GM04503 (cell line): ENCODE measurements at places on chromosomes 1 and 21.

DNA sequence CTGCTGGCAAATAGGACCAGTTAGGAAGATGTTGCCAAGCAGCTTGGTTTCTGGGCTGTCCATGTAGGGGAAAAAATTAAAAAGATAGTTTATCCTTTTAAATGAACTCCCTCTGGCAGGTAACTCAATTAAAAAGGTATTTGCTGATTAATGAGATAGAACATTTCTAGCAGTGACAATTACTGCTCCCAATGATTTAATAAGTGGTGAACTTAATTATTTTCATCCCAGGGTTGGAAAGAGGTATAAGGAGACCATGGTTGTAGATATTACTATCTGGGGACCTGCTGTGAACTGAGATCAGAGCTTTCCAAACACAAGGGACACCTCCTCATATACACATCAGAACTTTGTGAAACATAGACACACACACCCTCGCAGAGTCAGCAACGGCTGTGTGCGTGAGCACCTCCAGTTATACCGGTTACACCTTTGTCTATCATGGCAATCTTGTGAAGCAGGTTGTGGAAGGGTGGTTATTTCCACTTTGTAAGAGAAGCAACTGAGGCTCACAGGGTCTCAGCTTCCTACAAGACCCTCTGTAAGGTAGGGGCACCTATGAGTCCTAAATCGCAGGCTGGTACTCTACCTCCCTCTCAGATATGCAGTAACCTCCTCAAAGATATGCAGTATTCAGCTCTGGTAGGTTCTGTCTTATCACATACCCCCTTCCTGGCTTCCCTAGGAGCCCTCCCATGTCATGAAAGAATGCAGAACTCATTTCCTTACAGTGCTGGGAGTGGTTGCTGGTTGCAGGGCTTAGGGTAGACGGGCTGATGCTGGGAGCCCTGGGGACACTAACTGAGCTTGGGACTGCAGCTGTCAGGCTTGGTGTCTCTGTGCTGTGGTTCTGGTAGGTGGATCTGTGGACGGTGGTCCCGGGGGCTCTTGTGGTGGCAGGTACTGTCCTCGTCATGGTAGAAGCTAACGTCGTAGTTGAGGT is 18.5 kb upstream of the MAGOH start:
- no peak for DNase-seq

GRCh38 chr1:160806784-160807183 is 10.8 kb downstream of the LY9 start:
- DNase-seq, result no peak

DNA sequence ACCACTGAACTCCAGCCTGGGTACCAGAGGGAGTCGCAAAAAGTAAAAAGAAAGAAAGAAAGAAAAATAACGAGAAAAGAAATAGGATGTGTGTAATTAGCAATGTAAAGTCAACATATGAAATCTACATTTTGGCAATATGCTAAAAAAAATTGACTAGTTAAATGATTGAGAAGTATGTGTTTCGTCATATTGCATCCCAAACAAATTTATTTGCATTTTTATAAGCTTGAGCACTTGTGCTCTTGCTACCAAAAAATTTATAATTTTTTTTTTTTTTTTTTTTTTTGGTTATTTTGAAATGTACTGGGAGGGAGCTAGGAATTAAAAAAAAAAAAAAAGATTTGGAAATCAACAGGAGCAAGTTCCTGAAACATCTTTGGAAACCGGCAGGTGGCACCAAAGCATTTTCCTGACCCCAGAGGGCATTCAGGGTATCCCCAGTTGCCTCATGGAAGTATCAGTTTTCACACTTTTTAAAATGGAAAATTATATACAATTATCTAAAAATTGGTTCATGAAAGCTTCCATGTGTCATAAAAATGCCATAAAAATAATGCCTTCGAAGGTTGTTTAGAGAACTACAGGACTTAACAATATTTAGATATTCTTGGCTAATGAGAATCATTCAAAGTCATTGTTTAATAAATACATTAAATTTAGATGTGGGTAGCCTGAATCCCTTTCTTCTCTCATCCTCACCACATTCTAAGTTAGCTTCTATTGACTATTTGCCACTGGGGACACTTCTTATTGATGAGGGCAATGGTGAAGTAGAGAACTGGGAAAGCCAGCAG is 4.8 kb upstream of the HEATR1 start:
- peak; percentile 3 for DNase-seq

DNA sequence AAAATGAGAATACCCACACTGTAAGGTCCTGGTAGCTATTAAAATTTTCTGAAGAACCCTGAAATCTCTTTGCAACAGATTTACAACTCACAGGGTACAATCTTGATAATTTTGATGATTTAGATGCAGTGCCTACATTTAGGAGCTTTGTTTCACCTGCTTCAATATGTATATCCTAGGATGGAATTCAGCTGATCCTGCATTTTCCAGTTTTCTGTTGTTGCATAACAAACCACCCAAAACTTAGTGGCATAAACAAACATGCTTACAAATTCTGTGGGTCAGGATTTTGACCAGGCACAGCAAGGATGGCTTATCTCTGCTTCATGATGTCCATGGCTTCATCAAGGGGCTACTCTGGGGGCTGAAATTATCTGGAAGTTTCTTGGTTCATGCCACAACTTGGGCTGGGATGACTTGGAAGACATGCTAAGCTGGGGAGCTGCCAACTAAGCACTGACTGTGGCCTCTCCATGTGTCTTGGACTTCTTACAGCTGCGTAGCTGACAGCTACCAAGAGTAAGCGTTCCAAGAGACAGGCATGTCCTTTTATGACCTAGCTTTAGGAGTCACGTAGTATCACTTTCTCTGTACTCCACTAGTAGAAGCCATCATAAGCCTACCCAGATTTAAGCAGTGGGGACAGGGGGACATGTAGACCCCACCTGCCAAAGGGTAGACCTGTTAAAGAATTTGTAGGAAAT is 108.5 kb downstream of the CACHD1 start:
- no peak for DNase-seq

- DNase-seq, result no peak
Observed at GRCh38 chr1:21325731-21326387, 35.6 kb upstream of the ECE1 start.

DNA sequence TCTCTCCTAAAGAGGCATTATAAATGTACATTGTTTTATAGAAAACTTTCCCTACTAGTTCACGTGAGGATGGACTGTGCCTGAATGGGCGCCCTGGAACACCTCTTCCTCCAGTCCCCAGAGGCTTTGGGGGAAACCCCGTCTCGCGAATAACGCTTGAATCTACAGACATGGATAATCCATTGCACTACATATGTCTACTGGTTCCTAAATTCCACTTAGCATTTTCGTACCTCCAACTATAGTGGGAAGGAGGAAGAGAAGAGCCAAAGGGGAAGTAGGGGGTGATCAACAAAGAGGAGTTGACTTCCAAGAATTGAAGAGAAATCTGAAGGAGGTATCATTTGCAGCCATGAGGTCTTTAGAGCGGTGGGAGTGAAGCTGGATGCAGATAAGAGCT is 11.1 kb downstream of the BARHL2 start:
- no peak for DNase-seq
